ENCODE measurements at places on chromosomes 3 and 15.

- no peak for DNase-seq
Observed at GRCh38 chr3:130700541-130700940, 46.1 kb downstream of the PIK3R4 start.

DNA sequence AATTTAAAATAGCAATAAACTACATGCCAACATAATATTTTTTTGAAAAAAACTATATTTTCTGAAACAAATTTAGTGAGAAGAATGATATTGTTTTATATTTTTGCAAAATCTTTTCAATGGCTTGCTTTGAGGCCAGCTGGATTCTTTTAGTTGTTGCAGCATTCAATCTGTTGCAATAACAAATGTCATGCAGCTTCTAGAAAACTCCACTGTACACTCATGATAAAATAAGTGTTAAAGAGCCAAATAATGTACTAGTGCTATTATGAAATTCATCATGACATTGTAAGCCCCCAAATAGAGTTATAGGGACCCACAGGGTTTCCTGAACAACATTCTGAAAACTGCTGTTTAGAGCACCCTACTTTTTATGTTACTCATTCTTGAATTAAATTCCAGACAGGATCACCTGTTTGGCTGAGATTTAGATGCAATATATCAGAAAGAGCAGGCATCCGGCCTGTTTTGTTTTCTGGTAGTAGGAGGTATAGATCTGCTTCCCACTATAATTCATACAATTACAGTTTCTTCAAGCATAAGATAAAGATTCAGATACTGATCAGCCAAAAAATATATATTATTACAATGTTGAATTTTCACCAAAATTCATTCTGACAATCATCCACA is 703.0 kb upstream of the ZNF385D start:
- DNase-seq = no peak

- no peak for DNase-seq
Observed at GRCh38 chr3:54619053-54619452, 308.8 kb downstream of the LRTM1 start.

- no peak for DNase-seq
Observed at GRCh38 chr3:185257334-185257733, 3.5 kb upstream of the EHHADH start.

DNA sequence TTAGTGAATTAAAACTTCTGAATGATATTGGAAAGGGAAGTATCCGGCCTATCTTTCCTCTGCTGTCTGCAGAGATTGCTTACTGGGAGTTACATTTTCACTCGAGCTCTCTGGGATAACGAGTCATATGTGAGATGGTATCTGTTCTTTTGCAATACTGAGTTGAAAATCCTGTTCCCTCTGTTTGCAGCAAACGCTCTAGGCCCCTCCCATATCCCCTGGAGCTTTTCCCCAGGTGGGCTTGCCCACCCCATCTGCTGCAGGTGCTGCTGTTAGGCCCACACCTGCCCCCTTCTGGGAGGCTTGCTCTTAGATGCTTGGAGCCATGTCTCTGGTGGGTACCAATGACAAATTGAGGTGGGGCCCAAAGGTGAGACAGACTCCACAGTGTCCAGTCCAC is 42.7 kb upstream of the MTMR10 start:
- peak; percentile 63 for DNase-seq

DNA sequence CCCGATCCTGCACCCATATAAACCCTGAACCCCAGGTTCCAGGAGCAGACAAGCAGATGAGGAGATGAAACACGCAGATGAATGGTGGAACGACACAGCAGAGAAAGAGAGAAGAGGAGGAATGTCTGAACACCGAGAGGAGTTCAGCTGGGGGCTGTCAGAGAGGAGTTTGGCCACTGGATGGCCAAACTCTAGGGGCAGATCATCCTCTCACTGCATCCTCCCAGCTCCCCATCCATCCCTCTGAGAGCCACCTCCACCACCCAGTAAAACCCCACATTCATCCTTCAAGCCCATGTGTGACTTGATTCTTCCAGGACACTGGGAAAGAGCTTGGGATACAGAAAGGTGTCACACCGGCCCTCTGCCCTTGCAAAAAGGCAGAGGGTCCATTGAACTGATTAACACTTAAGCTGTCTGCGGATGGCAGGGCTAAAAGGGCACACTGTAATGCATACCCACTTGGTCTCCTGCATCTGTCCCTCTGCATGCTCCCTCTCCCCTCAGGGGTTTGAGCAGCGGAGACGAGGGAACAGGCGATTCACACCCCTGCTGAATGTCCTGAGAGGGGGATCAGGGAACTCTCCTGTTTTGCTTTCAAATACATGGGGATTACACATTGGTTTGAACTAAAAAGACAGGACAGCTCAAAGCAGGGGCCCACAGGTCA is 53.8 kb downstream of the TMED3 start:
- DNase-seq = no peak

- no peak for DNase-seq
Observed at GRCh38 chr15:68612503-68612902, 33.7 kb downstream of the CORO2B start.

DNA sequence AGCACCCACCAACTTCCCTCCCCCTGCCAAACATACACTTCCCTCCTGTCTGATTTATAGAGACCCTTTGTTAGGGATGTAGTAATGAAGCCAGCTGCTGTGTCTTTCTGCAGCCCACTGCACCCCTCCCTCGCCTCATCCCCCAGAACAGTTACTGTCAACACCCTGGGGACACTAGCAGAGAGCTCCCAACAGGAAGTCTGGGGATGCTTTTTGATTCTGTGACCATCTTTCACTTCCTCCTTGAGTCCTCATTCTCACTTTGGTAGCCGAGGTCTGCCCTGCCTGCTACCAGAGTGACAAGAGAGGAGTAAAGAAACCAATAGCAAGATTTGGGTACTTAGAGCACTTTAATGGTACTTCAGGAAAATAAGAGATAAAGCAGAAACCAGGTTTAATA is 201.6 kb downstream of the SATB1 start:
- DNase-seq = peak; percentile 20

All from NCI-H1417 (cell line).